ENCODE measurements at places on chromosomes 4 and X.

DNA sequence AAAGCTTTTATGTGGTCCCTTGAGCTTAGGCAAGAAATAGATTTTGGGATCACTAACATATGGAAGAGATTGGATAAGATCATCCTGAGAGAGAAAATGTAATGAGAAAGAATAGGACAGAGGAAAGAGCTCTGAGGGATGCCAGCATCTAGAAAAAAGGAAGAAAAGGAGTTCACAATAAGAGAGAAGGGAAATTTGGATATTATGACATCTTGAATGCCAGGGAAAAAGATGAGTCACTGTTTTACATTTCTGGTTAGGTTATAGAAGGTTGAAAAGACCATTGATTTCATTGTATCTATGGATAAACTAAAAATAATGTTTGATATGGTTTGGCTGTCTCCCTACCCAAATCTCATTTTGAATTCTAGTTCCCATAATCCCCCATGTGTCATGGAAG, 208.5 kb downstream of the MAD2L1 start:
- DNase-seq = no peak

DNA sequence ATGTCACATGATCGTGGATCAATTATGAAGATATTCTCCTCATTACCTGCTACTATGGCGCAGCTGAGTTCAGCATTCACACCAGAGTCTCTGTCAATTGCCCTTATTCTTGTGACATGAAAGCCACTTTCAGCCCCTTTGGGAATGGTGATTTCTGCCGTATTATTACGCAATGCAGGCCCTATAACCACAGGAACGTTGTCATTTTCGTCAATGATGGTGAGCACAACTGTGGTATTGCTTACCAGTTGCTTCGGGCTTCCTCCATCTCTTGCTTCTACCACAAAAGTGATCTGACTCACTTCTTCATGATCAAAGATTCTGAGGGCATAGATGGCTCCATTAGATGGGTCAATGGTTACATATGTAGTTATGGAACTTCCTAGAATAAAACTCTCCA, 2.1 kb downstream of the PCDH18 start:
- no peak for DNase-seq

DNA sequence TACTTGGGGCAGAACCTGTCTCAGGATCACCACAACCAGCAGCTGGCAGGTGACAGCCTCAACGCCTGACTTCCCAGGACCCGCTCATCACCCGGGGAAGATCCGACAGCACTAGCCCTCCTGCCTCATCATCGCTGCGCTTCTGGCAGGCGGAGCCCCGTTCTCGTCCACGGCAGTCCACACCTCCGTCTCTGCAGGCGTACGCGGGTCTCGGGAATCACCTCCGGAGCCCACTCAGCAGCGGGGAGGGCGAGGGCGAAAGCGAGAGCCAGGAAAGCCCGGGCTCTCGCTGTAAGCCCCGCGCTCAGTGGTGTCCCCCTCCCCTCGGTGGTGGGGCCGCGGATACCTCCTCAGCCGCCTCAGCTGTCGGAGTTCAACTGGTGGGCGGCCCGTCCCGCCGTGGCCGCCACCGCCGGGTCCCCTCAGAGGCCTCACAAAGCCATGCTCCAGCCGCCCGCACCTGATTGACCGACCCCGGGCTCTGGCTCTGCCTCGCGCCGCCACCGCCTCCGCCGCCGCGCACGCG, 518 bp upstream of the CNKSR2 start:
- DNase-seq = no peak

DNA sequence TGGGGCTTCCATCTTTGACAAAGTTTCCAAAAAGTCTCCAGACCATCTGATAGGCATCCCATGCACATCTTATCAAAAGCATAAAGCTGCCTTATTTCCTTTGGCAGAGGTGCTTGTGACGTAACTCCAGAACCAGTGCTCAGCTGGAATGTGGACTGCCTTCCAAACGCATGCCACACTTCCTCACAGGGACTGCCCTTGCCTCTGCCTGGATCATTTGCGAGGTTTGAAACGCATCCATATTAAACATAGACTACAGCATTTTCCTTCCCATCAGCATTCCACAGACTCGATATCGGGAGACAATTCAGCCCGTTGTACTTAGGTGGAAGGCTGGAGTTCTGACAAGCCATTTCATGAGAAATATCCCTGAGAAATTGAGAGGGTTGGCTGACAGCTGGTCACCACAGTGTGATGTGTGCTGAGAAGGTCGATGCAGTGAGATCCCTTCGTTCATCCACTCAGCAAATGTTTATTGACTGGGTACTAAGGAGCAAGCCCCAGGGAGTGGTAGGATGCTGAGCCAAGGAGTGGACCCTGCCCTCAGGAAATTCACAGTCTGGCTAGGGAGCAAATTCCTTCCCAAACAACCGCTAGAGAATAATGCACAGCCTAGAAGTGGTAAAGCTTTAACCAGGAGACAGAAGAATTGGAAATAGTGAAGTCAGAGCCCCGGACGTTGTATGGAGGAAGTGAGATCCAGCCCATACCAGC, 376.0 kb downstream of the BCOR start:
- no peak for DNase-seq

- DNase-seq = no peak
These were observed 52.6 kb downstream of the RPS3A start for GRCh38 chr4:151152028-151152427.

DNA sequence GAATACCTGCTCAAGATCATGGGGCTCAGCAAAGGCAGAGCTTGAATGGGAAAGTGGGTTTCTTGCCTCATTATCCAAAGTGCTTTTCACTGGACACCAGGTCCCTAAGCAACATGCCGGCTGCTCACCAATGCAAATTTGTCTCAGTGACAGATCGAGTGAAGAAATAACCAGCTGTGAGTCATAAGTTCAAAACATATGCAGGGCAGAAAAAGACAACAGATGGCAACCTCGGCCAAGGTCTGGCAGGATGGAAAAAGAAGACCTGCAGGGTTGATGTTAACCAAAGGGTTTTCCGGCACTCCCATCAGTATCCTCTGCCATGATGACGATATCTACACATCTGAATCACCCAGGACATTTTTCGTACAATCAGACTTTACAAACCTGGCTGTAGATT, 124.1 kb downstream of the AFAP1 start:
- no peak for DNase-seq

- no peak for DNase-seq
These were observed 178.0 kb downstream of the GASK1B start for GRCh38 chr4:157994863-157995262.

GRCh38 chr4:81884986-81885385, 413.3 kb upstream of the RASGEF1B start:
- no peak for DNase-seq

DNA sequence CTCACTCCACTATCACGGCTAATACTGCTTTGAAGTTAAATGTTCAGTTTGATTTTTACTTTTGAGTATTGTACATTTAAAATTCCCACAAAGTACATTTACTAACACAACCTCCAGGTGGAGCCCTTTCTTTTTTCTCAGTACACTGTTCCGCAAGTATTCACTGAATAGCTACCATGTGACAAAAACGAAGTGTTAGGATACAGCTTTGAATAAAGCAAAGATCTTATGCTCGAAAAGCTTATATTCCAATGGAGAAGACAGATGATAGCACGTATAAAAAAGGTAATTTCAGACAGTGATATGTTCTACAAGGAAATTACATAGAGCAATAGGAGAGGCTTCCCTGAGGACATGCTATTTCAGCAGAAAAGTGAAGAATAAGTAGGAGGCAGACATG, 60.7 kb upstream of the ABCG2 start:
- DNase-seq = peak; percentile 21

- DNase-seq = no peak
These were observed 168.1 kb downstream of the VSIG4 start for GRCh38 chrX:65871671-65872311.

GRCh38 chr4:186307497-186307896, 41.5 kb downstream of the F11 start:
- DNase-seq = no peak

DNA sequence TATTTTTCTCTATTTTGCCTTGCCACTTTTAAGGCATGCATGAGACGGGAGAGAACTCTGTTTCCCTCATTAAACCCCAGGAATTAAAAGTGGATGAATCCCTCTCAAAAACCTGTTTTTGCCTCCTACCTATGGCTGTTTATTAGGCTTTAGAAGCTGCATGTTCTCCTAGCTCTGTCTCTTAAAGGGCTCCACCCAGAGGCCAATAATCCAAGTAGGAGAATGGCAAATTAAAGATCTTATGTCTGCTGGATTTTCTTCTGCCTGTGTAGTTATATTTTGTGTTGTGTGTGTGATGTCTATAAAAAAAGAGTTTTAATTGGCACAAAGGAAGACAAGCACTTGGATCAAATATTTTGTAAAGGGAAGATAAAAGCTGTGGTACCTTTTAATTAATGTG, 32.4 kb downstream of the MAGEC1 start:
- no peak for DNase-seq

All from AG04450 (cell line).